Myocyte (in vitro differentiated cells): ENCODE measurements at places on chromosomes 7 and 10.

DNA sequence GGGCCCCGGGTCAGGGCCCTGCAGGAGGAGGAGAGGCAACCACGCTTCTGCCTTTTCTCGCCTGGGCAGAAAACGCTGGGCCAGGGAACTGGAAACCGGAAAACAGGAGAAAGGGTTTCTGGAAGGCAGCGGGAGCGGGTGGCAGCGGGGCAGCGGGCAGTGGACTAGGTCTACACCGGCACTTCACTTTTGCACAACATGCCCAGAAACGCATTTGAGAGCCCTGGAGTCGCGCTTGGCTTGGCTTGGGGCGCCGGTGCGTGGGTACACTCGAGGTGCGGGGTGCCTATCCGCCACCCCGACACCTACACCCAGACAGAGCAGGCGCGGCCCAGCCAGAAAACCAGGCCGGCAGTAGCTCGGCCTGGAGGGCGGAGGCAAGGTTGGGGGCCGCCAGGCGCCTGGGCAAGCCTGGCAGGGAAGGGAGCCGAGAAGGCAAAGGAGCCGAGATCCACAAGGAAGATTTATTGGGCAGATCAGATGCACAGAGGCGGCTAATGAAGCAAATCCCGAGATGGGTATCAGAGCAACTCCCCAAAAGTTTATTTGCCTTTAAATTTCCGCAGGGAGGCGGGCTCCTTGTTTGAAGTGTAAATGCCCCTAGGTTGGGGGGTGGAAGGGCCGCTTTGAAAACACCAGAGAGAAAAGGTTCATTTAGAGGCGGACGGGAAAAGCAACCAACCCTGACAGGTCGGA, 3.2 kb upstream of the PAX2 start:
- no peak for DNase-seq

DNA sequence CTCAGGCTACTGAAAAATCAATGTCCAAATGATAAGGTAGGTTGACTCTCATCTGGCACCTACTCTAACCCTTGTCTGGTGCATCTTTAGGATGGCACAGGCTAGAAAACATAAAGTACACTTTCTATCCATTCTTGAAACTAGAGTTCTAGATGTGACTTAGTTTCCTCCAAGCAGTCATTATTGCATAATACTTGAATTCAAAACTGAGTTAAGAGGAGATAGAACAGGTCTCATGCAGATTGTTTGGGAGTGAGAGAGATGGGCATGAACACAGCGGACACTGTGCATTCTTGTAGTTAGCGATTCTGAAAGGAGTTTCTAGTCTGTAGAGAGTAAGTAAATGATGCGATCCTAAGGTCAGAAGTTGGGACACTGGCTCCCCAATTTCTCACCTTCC, 149.2 kb downstream of the PDE1C start:
- no peak for DNase-seq

DNA sequence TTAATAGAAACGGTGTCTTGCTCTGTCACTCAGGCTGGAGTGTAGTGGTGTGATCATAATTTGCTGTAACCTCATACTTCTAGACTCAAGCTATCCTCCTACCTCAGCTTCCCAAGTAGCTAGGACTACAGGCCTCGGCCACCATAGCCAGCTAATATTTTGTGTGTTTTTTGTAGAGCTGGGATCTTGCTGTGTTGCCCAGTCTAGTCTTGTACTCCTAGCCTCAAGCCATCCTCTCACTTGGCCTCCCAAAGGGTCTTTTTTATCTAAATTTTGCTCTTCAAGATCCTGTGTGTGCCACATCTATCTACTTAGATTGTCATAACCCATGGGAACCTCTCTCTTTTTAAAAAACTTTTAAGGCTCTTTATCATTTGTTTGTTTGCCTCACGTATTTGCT, 50.5 kb downstream of the ANKIB1 start:
- DNase-seq: no peak

DNA sequence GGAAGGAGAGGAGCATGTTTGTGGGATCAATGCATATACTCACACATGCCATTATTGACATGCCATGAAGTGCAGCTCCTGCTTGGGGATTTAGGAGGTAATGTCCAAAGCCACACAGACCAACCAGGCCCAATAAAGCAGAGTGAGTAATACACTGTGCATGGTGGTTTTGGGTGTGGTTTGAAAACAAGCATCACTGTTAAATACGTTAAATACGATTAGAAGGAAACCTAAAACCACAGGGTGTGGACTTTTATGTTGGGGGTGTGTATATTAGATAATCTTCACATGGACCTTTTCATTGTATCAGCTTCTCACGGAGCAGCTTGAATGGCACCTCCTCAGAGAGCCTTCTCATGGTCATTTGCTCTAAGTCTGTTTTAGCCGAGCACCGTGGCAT, 10.4 kb upstream of the EIF3A start:
- DNase-seq: peak; percentile 67

DNA sequence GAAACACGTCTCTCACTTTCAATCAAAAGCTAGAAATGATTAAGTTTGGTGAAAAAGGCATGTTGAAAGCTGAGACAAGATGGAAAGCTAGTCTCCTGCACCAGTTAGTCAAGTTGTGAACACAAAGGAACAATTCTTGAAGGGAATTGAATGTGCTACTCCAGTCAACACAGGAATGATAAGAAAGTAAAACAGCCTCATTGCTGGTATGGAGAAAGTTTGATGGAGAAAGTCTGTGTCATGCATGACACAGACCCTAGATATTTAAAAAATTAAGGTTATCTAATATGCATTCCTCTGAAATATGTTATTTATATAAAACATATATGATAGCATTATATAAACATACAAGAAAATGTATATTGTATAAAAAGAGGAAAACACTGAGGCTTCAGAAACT, 699.4 kb upstream of the FZD8 start:
- no peak for DNase-seq

GRCh38 chr10:61692447-61693010, 29.8 kb downstream of the CABCOCO1 start:
- DNase-seq: no peak

DNA sequence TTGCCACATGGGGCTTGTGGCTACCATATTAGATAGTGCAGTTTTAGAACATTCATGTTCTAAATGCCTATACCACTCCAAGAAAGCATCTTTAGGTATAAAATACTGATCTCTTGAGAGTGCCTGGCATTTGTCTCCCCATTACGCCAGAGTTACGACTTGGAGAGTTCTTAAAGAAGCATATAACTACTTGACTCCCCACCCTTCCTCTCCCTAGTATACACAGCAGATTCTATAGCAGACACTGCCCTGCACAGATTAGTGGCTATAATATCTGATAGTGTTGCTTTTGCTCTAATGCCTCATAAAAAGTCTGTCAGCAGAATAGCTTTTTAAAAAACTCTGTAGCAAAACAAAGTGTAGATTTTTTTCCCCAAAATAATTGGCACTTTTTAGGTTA, 90.8 kb downstream of the ZMYND11 start:
- no peak for DNase-seq

DNA sequence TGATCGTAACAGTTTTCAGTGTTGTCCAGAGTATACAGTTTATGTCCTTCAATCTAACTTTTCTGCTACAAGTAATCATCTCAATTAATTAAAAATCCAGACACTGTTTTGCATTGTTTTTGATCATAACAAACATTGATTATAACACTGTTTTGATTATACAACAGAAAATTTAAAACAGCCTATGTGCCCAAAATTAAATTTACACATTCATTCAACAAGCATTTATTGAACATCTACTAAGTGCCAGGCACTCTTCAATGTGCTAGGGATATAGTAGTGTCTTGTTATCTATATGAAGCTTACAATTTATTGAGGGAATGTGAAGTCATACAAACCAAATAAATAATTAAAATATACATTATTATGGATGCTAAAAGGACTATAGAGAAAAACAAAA, 10.6 kb downstream of the ELAPOR2 start:
- DNase-seq: no peak

DNA sequence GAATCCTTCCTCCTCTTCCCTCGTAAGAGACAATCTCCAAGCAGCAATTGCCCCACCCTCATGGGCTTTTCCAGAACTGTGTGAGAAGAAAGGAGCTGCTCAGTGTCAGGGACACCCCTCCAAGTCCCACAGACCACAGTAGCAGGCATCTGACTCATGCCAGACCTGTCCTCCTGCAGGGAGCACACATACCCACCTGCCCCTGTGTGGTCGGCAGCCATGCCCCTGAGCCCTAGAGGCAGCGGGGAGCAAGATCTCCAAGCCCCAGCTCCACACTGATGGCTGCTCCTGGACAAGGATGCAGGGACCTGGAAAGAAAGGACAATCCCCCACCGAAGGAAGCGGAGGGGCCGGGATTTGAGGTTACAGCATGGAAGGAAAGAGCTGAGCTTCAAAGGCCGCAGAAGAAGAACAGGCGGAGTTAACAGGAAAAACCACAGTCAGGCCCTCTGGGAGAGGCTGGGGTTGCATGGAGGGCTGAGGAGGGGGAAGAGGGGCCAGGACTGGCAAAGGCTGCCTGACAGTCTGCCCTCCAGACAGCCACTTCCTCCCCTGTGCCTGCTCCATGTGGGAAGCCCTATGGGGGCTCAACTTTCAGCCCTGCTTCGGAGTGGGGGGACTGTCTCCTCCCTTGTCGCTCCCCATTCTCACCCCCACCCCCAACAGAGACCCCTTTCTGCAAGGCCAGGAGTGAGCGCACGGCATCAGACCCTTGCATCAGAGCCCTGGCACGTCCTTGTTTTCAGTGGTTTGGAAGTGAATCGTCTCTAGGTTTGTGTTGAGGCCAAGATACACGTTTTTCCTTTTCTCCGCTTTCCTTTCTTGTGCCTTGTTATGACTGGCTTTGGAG, 46.8 kb downstream of the ASB13 start:
- peak; percentile 49 for DNase-seq

GRCh38 chr7:76122516-76123239, 74.8 kb downstream of the MDH2 start:
- no peak for DNase-seq

DNA sequence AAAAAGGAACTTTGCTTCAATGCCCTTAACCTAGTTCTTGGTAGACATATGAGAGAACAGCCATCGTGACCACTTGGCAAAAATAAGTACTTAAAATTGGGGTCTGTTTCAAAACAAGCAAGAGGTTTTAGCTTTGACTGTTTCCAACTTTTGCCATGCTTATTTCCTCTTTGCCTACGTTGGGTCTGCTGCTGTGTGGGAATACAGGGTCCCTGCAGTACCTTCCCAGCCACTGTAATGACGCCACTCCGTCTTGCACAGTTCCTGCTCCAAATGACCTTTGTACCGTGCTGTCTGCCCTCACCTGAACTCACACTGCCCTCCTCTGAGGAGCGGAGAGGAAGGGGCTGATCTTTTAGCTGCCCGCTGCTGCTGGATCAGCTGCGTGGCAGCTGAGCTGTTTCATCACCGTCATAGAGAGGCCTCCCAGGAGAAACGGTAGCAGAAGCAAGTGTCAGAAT, 133.1 kb downstream of the MAPK8 start:
- peak; percentile 68 for DNase-seq

DNA sequence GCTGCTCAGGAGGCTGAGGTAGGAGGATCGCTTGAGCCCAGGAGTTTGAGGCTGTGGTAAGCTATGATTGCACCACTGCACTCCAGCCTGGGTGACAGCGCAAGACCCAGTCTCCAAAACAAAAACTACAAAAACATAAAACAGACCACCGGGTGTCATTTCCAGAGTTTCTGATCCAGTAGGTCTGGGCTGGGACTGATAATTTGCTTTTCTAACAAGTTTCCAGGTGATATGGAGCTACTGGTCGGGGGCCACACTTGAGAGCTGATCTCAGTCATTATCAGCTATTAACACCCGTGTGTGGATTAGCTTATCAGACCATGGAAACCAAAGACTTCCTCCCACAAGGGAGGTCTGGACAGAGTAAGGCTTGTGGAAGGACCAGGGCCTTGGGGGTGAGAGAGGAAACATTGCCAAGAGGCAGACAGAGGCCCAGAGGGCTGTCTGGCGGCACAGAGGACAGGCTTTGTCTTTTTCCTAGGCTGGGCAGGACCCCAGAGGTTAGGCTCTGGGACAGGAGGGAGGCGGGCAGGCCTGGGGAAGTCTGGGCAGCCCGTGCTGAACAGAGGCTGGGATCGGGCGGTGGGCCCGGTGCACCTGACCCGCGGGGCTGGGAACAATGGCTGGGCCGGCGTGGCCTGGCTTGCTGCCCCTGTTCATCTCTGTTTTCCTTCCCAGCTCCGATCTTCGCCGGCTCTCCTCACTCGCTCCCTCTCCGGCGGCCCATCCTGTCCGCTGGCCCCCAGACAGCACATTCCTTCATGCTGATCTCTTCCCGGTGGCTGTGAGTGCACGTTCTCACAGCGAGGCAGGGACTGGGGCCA, 25.2 kb downstream of the TMEM270 start:
- no peak for DNase-seq

DNA sequence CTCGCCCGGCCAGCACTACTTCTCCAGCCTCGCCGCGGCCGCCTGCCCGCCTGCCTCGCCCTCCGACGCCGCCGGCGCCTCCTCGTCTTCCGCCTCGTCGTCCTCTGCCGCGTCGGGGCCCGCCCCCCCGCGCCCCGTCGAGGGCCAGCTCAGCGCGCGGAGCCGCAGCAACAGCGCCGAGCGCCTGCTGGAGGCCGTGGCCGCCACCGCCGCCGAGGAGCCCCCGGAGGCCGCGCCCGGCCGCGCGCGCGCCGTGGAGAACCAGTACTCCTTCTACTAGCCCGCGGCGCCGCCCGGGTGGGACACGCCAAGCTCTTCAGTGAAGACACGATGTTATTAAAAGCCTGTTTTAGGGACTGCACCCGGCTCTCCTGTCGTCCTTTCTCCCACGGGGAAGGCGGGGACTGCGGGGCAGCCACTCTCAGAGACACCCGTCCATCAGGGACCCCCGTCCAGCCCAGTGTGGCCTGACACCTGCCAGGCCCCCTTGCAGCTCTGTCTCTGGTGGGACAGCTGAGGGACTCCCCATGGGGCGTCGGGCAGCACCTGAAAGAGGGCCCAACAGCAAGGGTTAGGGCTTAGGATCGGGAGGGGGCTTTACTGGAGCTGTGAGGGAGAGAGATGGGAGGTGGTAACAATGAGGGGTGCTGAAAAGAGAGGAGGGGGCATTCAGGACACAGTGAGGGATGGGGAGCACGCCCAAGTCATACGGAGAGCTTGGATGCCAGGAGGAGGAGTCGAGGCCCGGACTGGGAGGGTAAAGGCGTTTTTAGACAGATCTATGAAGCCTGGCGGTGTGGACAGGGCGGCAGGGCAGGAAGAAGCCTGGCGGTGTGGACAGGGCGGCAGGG, 34.7 kb downstream of the SPDYE6 start:
- DNase-seq: no peak

GRCh38 chr7:158256091-158256816, 331.4 kb downstream of the PTPRN2 start:
- no peak for DNase-seq

DNA sequence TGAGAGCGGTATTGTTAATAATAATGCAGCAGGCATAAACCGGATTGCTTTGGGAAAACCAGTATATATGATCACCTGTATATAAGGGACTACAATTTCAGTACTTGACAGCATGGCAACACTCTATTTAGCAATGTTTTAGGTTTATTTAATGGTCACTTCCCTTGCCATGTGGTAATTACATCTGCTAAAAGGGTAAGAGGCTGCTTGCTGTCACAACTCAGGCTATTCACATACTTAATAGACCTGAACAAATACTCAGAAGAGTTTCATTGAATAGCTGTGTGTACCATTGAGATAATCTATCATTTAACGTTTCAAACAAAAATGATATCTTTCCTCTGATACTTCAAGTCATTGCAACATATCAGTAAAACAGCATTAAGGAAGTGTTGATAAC, 90.1 kb downstream of the PCDH15 start:
- DNase-seq: no peak

GRCh38 chr10:96767611-96768010, 47.3 kb upstream of the PIK3AP1 start:
- no peak for DNase-seq

- no peak for DNase-seq
Observed at GRCh38 chr10:104689547-104689946, 48.5 kb downstream of the SORCS3 start.
